Choroid plexus epithelial cell (primary cell): ENCODE measurements at places on chromosomes 1 and 21.

GRCh38 chr1:63988941-63989340 is 214.5 kb upstream of the UBE2U start:
- no peak for DNase-seq

- peak; percentile 72 for DNase-seq
Measured at GRCh38 chr1:226814751-226815537, 55.5 kb upstream of the PSEN2 start.

- peak; percentile 58 for DNase-seq
Measured at GRCh38 chr1:61950418-61950817, 208.1 kb downstream of the PATJ start.

- no peak for DNase-seq
Measured at GRCh38 chr1:242023805-242024204, 24.9 kb upstream of the MAP1LC3C start.

DNA sequence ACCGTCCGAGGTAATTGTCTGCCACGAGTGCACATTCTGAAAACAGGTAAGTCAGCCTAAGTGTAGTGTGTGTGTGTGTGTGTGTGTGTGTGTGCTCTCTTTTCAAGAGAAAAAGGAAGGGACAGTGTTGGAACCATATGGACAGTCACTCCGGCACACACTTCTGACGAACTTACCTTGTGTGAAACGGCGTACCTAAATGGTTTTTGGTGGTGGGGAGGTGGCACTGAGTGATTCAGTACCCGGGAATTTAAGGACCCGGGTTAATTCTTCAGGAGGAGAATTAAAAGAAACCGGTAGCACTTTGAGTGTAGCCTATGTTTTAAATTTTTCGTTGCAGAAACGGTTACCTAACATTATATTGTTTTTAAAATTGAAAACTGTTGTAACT is 286 bp downstream of the ODR4 start:
- no peak for DNase-seq

DNA sequence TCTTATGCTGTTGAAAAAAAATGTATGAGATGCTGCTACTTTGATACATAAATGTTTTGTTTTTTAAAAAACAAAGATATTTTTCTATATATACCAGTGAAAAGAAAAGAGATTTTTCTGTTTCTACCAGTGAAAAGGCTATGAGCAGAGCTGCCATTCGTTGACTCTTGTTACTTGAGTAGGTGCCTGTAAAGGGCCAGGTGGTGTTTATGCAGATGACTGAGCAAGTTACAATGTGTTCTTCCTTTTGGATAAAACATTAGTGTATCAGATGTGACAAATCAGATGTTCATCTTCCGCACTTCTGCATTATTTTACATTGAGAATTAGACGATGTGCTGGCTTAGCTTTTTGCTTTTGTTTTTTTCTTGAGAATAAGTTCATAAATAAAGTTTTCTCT is 45.4 kb downstream of the BARHL2 start:
- no peak for DNase-seq

- DNase-seq: no peak
Measured at GRCh38 chr1:31814631-31815306, 1.1 kb downstream of the SPOCD1 start.

- DNase-seq: no peak
Measured at GRCh38 chr1:197976368-197976767, 59.2 kb downstream of the LHX9 start.

- DNase-seq: no peak
Measured at GRCh38 chr1:170735366-170736263, 71.7 kb downstream of the PRRX1 start.

DNA sequence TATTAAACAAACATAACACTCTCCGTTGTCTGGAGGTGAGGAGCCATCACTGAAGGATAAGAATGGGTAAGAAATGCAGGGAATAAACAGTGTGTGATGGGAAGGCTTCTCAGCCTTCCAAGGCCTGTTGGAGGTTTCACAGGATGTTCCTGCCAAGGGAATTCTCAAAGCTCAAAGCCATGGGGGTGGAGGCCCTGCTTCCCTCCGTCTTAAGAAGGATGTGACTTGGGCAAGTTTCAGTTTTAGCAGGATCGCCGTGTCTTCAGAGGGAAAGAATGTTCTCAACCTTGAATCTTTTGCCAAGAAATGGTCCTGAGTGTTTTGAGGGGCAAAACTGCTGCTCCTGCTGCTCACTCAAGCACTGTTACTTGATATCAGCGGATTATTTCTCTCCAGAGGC is 41.7 kb upstream of the IL20 start:
- peak; percentile 37 for DNase-seq

- no peak for DNase-seq
Measured at GRCh38 chr1:218694636-218695035, 349.5 kb downstream of the TGFB2 start.

GRCh38 chr1:14851760-14852159 is 253.3 kb downstream of the KAZN start:
- no peak for DNase-seq

- DNase-seq: peak; percentile 15
Measured at GRCh38 chr1:38464071-38464661, 395.4 kb downstream of the RRAGC start.

DNA sequence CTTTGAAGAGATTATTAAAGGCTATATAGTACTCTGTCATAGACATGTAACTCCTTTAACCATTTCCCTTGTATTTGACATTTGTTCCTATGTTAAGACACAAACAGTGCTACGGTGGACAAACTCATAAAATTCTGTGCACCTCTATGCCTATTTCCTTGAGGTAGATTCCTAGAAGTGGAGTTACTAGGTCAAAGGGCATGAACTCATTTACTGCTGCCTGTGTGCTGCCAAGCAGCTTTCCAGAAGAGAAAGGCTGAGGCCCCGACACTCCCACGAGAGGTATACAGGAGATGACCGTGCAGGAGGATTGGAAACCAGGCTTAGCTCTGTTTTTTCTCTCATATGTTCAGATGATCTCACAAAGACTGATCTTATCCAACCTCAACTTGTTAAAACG is 34.4 kb upstream of the TENT5C start:
- no peak for DNase-seq

GRCh38 chr1:47774986-47775834 is 222.0 kb downstream of the TRABD2B start:
- DNase-seq: no peak

- peak; percentile 55 for DNase-seq
Measured at GRCh38 chr1:12615865-12616708, 1.9 kb downstream of the DHRS3 start.

- DNase-seq: no peak
Measured at GRCh38 chr1:87956750-87957149, 628.1 kb downstream of the LMO4 start.

DNA sequence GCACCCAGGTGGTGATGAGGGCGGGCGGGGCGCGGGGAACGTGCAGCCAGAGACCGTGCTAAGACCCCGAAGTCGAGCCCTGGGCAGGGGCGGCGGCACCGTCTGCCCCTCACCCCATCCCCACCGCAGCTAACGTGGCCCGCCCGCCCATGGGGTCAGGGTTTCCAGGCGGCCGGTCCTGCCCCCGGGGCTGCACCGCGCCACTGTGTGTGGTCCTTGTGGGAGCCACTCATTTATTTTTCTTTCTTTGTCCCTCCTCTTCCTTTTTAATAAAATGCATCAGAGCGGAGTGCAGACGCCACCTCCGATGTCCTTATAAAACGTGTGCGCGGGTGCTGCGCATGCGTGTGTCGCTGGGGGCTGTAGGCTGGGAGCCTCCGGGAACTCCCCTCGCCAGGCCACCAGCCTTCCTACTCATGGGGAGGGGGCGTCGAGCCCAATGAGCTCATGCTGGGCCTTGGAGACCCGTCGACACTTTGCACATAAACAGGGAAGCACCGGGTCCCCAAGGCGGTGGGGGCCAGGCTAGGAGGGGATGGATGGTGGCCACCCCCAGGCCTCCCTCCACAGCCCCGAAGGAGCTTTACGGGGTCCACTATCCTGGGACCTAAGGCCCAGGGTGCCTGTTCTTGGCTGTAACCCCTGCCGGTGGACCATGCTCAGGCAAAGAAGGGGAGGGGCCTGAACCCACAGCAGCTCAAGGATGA is 59.9 kb downstream of the WNT9A start:
- peak; percentile 60 for DNase-seq

DNA sequence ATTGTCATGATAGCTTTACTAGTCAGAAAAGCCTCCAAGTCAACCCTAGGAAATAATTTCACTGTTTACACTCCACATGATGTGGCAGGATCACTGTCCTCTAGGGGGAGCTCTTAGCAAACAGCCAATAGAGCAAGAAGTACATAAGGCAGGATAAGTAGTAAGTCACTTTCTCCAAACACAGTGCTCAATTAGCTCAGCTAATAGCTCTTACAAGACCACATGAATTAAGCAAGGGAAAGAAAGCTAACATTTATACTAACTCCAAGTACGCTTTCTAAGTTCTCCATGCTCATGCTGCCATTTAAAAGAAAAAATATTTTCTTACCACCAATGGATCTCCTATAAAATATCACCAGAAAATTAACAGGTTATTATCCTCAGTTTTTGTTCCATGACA is 66.9 kb upstream of the LRIF1 start:
- peak; percentile 72 for DNase-seq

- DNase-seq: no peak
Measured at GRCh38 chr1:28197682-28198415, 21.4 kb upstream of the PTAFR start.

DNA sequence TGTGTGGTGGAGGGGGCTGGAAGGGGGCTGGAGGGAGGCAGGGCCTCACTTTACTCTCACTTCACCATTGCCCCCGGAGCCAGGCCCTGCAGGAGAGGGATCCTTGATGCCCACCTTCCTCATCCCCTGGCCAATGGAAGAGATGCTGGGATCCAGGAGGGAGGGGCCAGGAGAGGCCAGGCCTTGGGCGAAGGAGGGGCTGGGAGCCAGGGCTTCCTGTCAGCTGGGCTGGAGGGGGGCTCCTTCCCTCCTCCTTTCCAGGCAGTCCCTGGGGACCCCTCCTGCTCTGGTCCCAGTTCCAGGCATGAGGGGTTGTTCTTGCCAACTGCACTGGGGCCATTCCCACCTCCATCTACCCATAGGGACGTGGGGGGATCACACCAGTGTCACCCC is 5.7 kb downstream of the AHDC1 start:
- DNase-seq: peak; percentile 45

DNA sequence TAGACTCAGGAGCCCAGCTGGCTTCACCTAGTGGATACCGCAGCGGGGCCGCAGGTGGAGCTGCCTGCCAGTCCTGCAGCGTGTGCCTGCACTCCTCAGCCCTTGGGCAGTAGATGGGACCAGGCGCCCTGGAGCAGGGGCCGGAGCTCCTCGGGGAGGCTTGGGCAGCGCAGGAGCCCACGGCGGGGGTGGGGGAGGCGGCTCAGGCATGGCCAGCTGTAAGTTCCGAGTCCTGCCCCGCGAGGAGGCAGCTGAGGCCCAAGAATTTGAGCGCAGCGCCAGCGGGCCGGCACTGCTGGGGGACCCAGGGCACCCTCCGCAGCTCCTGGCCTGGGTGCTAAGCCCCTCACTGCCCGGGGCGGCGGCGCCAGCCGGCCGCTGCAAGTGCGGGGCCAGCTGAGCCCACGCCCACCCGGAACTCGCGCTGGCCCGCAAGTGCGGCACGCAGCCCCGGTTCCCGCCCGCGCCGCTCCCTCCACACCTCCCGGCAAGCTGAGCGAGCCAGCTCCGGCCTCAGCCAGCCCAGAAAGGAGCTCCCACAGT is 30.9 kb downstream of the UTP25 start:
- no peak for DNase-seq

DNA sequence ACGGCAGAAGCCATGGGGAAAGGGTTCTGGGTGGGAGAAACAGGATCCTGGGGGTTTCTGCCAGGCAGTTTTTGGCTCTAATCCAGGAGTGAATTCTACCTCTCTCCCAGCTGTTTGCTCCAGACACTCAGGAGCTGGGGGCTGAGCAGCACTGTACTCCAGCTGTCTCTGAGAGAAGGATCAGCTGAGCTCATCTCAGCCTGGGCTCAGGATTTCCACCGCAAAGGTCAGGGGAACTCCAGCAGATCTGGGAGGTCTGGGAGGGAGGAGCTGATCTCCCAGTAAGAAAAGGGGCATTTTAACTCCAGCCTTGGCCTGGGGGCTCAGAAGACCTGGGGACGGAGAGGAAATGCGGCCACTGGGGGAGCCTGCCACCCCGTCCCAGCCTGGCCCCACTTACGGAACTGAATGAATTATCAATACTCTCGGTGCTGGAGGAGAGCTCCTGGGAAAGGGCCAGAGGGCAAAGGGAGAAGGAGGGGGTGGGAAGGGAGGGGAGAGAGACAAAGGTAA is 17.3 kb downstream of the PI4KB start:
- peak; percentile 89 for DNase-seq

DNA sequence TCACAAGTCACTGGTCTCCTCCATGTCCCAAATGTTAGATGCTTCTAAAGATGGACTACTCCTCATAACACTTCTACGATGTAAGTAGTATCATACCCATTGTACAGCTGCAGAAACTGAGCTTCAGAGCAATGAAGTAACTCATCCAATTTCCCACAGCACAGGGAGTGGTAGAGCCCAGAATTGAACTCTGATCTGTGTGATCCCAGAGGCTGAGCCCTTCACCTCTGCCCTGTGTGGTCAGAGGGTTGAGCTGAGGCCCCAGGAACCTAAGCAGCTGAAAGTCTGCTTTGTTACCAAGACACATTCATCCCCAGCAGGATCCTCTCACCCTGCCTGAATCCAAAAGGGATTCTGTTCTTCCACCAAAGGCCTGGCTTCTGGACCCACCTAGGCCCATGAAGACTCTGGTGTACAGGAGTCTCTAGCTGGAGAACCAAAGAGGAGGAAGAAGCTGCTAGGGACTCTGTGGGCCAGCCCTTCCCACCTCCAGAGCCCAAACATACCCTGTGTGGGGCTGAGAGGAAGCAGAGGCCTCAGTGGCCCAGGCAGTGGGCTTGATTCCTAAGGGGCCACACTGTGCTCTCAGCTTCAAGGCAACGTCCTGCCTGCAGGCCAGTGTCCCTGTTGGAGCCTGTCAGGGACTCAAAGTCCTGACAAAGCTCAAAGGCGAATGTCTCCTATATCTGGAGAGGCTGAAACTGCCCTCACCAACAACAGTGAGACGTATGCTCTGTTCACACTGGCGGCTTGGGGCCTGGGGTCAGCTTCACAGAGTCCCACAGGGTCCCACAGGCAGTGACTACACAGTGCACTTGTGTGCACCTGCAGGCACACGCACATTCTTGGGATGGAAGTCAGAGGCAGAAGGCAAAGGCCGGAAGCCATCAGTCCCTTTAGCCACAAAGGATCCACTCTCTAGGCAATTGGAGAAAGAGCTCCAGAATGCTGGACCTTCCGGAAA is 40.4 kb upstream of the SLC30A1 start:
- DNase-seq: no peak

GRCh38 chr1:246618240-246618808 is 52.1 kb downstream of the CNST start:
- no peak for DNase-seq

GRCh38 chr1:19529664-19530063 is 44.3 kb upstream of the CAPZB start:
- no peak for DNase-seq

GRCh38 chr1:214018386-214019268 is 30.9 kb downstream of the PROX1 start:
- no peak for DNase-seq

GRCh38 chr1:55869065-55869464 is 653.9 kb upstream of the USP24 start:
- no peak for DNase-seq

GRCh38 chr1:62177621-62178020 is 17.0 kb upstream of the L1TD1 start:
- DNase-seq: no peak

- peak; percentile 50 for DNase-seq
Measured at GRCh38 chr1:240455228-240455821, 156.6 kb downstream of the GREM2 start.

- DNase-seq: no peak
Measured at GRCh38 chr1:166090244-166090643, 76.6 kb downstream of the FAM78B start.
